ENCODE measurements at places on chromosomes 12 and 14. TPM values are rescaled to one million over a fixed set of nuclear protein-coding genes. Genes with fewer than 3 reads are reported as not detected.

HCAR1 gene
- not detected for polyA plus RNA-seq

HOXC10 gene
- polyA plus RNA-seq = not detected

NR4A1 gene
- polyA plus RNA-seq = 3.4 TPM

ADAM20 gene
- polyA plus RNA-seq = 0.74 TPM

CD163L1 gene
- 0.62 TPM for polyA plus RNA-seq

TPPP2 gene
- polyA plus RNA-seq = not detected

LTBP2 gene
- polyA plus RNA-seq = 0.44 TPM

CISTR gene
- polyA plus RNA-seq = not detected

COL2A1 gene
- polyA plus RNA-seq = 1.2 TPM

IL26 gene
- not detected for polyA plus RNA-seq

AKAP5 gene
- polyA plus RNA-seq = 2.6 TPM

SYCP3 gene
- 3.4 TPM for polyA plus RNA-seq

PPP1R1A gene
- polyA plus RNA-seq = 29.6 TPM

KRT73 gene
- not detected for polyA plus RNA-seq

IL25 gene
- not detected for polyA plus RNA-seq

MAP1LC3B2 gene
- polyA plus RNA-seq = 1.8 TPM

SMCO3 gene
- 2.7 TPM for polyA plus RNA-seq

DNAJC22 gene
- polyA plus RNA-seq = 1.1 TPM

SPRYD4 gene
- 2.1 TPM for polyA plus RNA-seq

ING4 gene
- polyA plus RNA-seq = 522 TPM

LUM gene
- polyA plus RNA-seq = 0.20 TPM

TTC5 gene
- polyA plus RNA-seq = 40.5 TPM

RNF31 gene
- polyA plus RNA-seq = 98.7 TPM

SERPINA1 gene
- polyA plus RNA-seq = not detected

DCN gene
- not detected for polyA plus RNA-seq

DCAF11 gene
- polyA plus RNA-seq = 106 TPM

RASSF3 gene
- polyA plus RNA-seq = 0.06 TPM

AMDHD1 gene
- 0.20 TPM for polyA plus RNA-seq

SLC2A14 gene
- polyA plus RNA-seq = not detected

RNASE3 gene
- polyA plus RNA-seq = not detected

NOVA1 gene
- 121 TPM for polyA plus RNA-seq

TSPAN19 gene
- polyA plus RNA-seq = 4.8 TPM

TSPAN11 gene
- 5.6 TPM for polyA plus RNA-seq

NCKAP5L gene
- polyA plus RNA-seq = 6.5 TPM

ANG gene
- 0.47 TPM for polyA plus RNA-seq

SLC6A15 gene
- 11.4 TPM for polyA plus RNA-seq

MDGA2 gene
- polyA plus RNA-seq = 7.9 TPM

NRXN3 gene
- polyA plus RNA-seq = 110 TPM

All from neural cell (in vitro differentiated cells).